GM03348 (cell line): ENCODE measurements at places on chromosomes 11 and 22.

DNA sequence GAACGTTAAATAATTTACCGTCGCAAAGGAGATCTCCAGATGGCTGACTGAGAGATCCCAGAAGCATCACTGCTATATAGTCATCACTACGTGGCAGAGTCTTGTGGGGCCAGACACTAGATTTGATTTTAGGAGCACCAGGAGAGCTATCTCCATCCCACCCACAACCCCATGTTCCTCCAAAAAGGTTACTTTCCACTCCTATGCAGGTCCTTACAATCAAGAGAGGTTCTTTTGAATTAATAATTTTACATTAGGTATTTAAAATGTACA lies 19.4 kb downstream of the GUCY1A2 start:
- no peak for DNase-seq

- DNase-seq: no peak
These were observed 297.0 kb downstream of the CADM1 start for GRCh38 chr11:115207166-115207591.

DNA sequence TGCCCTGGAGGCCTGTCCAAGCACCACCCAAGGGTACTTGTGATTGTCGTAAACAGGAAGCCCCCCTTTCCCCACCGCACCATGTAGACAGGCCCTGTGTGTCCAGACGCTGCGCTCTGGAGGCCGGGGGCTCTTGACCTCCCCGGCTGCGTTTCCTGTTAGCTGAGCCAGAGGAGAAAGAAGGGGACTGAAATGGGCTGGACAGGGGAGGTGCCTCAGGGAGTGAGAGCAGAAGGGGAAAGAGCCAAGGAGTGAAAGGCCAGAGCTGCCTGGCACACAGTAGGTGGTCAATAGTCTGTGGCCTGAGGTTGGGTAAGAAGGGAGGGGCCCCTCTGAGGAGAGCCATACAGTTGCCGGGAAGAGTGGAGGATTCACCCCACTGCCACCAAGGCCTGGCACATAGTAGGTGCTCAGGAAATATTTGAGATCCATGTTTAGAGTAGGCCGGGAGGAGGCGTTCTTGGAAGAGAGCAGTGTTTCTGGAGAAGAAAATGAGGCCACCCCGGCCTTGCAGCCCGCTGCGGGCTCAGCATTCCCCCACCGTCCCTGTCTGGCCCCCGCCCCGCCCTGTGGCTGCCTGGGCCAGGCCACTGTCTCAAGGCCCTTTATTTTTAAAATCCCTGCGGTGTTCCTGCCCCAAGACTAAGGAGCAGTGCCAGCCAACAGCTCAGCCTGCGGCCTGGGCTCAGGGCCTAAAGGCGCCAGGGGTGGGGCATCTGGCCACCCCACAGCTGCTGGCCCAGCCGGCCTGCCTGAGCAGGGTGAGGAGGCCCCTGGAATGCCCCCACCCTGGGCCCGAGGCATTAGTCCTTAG lies 13.6 kb upstream of the CDC42EP1 start:
- DNase-seq: peak; percentile 77

- peak; percentile 17 for DNase-seq
These were observed 959 bp upstream of the HIPK3 start for GRCh38 chr11:33256031-33256812.

GRCh38 chr11:29996016-29996415 lies 20.8 kb downstream of the KCNA4 start:
- DNase-seq: no peak

DNA sequence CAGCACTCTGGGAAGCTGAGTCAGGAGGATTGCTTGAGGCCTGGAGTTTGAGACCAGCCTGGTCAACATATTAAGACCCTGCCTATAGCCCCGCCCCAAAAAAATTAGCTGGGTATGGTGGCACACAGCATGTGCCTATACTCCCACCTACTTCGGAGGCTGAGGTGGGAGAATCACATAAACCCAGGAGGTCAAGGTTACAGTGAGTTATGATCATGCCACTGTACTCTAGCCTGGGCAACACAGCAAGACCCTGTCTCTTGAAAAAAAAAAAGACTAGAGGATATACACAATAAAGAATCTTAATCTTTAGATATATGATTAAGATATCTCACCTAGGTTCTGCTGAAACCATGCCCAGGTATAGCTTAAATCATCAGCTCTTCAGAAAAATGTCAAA lies 136.7 kb downstream of the APOL5 start:
- DNase-seq: no peak

DNA sequence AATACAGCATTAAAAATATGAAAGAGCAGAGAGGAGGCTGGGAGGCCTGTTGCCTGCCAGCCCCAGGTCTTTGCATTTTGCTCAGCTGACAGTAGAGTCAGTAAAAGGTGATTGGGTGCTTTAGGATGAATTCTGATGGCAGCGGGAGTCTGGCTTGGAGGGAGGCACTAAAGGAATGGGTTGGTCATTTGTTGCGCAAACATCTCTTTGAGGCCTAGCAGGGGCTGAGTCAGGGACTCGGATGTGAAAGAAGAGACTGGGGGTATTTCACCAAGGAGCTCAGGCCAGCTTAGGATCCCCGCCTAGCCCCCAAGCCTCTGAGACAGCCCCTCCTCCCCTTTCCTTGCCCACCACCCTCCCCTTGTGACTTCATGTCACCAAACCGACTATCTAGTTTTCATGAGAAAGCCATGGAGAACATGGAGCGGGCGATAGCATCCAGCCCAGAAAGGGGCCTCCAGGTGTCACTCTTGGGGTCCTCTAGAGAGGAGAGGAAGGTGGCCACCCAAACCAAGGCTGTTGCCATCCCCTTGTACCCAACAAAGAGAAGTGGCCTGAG lies 9.7 kb downstream of the DGKZ start:
- peak; percentile 45 for DNase-seq

DNA sequence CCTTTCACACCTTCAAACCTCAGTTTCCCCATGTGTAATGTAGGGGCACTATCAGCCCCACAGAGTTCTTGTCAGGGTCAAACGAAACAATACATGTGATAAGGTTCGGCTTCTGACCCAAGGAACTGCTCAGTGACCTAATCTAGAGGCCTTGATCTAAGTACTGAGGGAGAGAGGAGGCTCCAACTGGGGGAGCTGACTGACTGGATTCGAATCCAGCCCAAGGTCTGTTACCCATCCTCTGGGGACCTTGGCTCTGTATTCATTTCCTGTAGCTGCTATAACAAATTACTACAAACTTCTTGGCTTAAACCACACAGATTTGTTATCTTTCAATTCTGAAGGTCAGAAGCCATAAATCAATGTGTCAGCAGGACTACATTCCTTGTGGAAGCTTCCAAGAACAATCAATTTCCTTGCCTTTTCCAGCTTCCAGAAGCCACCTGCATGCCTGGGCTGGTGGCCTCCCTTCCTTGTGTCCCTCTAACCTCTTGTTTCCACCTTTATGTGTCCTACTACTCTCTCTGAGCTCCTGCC lies 10.7 kb upstream of the ANAPC15 start:
- DNase-seq: no peak

DNA sequence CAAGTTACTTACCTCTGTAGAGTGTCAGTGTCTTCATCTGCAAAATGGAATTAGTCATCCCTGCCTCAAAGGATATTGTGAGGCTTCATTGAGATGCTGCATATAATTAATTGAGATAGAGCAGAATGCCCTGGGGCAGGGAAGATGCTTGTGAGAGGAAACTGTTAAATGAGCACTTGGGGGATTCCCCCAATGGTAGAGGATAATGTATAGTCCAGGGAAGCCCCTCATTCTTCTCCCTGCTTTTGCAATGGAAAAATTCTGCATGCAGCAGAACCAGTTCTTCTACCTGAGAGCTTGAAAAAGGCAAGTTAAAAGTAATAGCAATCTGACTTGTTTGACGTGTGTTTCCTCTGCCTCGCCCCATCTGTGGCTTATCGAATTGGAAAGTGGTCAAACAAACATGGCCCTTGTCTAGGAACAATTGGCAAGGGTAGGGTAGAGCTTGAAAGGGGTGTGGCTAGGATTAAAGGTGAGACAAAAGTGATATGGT lies 90.9 kb downstream of the NAV2 start:
- DNase-seq: no peak

DNA sequence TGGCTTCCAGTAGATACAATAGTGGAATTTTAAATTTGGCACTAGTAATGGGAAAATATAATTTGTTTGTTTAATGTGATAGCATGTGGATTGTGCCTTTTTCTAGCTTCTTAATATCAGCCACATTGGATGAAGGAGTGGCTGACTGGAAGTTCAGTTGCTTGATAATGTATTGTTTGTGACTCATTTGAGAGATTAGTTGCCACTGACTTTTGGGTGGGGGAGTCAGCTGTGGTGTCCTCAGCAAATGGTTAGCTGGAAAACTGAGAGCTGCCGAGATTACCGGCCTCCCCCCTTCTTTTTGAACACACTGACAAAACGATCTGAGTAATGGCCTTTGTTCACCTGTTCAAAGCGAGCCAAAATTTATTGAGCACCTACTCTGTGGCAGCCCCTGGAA lies 5.5 kb downstream of the JAM3 start:
- DNase-seq: no peak

GRCh38 chr22:39496131-39496838 lies 5.8 kb upstream of the MIEF1 start:
- DNase-seq: peak; percentile 71

DNA sequence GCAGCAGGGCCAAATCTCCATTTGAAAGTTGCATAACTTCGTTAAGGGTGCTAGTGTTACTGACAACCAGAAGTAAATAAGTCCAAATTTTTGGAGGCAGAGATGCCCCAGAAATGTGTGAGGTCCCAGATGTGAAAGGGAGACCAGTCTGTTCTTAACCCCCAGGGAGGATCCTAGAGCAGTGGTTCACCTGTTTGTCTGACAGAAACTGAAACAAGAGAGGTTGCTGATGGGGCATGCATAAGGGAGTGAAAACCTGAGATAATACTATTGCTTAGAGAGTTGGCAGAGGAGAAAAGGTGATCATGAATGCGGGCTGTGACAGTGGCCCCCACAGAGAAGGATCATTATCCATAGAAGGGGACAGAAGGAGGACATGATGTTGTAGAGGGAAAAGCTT lies 3.8 kb downstream of the CBLIF start:
- no peak for DNase-seq

GRCh38 chr11:18236664-18237356 lies at the start of gene SAA4:
SAA4 (minus strand) TSS chr11:18236802; CDS start chr11:18235926, 876 bp downstream.
- no peak for DNase-seq

DNA sequence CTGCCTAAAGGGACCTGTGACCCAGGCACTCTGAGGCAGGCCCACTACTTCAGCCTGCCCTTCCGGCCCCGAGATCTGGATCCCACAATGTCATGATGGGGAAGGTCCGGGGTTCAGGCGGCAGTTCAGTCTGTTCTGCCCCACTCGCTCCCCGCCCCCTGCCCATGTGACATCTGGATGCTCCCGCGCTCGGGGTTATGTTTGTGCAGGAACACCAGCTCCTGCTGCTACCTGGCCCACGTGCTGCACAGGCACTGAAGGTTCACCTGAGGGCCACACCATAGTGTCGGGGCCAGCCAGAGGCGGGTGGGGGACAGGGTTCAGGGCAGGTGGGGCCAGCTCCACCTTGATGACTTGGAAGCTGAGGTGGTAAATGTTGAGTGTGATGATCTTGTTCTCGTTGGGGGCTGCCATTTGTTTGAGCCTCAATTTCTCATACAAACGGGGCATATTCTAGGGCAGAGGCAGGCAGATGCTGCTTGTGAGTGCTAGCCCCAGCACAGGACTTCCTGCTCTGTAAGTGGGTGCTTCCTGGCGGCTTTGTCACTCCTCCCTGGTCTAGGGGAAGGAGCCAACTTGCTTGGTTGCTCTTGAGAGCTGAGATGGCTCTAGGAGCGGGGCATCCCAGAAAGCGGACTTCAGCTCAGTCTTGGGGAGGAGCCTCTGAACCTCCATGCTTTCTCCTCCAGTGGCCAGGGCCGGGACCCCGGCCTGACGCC lies 4.4 kb upstream of the SIPA1 start:
- no peak for DNase-seq

DNA sequence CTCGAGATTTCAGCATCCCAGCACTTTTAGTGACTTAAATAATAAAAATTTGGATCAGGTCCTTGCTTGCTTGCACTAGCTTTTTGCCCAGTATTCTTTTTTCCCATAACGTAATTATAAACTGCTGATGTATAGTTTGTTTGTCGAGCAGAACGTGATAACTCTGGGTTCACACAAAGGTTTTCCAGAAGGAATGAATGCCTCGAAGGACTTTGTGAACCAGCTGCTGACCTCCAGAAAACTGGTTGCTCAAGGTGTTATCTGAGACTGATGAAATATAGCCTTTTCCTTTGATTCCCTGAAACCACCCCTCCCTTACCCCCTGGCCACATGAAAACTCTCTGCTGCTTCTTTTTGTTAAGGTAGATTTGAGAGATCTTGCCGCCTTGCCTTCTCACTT lies 229.1 kb upstream of the CARD18 start:
- DNase-seq: no peak

DNA sequence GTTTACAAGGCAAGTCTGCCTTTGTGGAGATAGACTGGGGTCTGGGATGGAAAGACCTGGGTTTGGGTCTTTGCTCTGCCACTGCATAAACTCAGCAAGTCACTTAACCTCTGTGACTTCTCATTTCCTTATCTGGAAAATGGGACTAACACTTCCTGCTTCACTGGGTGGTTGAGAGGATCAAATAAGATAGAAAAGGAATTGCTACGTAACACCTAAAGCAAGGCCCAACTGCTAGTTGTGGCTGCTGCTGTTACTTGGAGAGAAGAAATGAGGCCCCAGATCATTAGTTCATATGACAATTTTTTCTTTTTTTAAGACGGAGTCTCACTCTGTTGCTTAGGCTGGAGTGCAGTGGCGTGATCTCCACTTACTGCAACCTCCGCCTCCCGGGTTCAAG lies 5.9 kb downstream of the PTPRJ start:
- DNase-seq: no peak

DNA sequence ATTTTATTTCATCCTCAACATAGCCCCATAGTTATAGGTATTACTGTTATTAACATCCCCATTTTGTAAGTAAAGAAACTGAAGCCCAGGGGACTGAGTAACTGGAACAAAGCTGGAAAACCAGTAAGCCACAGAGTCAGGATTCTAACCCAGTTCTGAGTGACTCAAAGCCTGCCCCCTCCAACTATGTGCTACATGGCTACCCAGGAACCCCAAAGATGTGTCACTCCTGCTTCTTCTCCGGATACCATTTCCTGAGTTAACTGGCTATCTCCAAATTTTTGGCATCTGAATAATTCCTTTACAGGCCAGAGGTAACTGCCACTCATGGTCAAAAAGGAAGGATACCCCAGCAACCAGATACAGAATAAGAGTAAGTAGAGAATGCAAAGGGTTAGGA lies 43.6 kb downstream of the TENM4 start:
- DNase-seq: peak; percentile 39

DNA sequence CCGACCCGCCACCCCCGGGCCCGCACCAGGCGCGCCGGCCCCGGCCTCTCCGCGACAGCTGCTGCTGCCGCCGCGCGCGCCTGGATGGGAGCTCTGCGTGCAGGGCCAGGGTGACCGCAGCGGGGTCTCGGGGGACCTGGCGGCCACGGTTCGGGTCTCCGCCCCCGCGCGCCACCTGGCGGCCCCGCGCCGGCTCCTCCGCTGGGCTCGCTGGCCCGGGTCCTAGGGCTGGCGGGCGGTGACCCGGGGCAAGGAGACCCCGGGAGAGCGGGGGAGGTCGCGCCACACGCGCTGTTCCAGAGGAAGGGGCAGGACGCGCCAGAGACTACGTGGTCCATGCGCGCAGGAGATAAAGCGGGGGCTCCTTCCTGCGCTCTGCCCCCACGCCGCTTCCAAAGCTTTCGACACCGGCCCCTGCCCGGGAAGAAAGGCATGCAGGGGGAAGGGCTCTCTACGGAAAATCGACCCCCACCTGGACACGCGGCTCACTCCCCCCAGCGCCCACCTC lies 562 bp downstream of the SHANK2 start:
- peak; percentile 66 for DNase-seq

- no peak for DNase-seq
These were observed 77.2 kb downstream of the FLI1 start for GRCh38 chr11:128771102-128771501.
